ENCODE measurements at places on chromosomes 1 and 21.

DNA sequence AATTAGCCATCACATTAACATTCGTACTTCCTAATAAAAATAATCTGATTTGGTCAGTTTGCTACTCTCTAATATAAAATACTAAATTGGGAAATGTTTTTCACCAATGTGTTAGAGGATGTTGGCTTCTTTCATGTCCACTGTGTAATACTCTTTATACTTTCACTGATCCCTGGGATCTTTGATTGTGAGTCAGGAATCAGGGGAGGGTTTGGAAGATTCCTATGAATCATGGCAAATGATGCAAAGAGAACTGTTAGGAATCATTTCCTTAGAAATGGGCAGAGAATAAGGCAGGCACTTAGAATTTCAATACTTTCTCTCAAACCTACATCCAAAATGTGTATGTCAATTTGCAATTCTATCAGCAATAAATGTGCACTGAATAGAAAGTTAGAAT is 31.0 kb downstream of the KRTAP24-1 start:
- no peak for DNase-seq

- no peak for DNase-seq
These were observed 21.1 kb downstream of the C2CD2 start for GRCh38 chr21:41932576-41933312.

- no peak for DNase-seq
These were observed 3.1 kb upstream of the TACSTD2 start for GRCh38 chr1:58580186-58580585.

DNA sequence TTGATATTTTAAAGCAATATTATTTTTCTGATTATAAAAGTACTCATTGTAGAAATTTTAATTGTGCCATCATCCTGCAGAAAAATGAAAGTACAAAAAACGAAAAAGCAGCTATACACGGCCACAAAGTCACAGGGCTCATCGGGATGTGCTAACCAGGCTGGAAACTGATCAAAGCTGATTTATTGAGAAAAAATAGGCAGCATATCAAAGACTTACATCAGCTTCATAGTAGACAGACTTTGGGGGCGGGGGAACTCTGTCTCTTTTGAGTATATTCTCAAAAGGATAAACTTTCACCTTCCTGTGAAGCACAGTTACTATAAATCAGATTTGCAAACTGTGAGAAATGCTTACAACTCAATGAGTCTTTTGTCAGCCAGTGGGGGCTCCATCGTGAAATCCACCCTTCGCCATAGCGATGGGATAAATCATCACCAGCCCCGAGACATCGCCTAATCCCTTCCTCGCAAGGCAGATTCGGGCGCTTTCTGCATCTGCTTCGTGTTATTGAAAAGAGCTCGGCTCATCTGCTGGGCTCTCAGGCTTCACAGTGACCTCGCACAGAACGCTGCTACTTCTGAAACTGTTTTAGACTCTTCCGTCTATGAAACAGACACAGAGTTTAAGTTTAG is 69.2 kb upstream of the ERG start:
- no peak for DNase-seq

- no peak for DNase-seq
These were observed 91.5 kb downstream of the PCP4 start for GRCh38 chr21:39958731-39959130.

All from GM20000 (cell line).